ENCODE measurements at places on chromosomes 3 and 15.

- DNase-seq = no peak
Measured at GRCh38 chr15:85579957-85580694, 199.7 kb downstream of the AKAP13 start.

DNA sequence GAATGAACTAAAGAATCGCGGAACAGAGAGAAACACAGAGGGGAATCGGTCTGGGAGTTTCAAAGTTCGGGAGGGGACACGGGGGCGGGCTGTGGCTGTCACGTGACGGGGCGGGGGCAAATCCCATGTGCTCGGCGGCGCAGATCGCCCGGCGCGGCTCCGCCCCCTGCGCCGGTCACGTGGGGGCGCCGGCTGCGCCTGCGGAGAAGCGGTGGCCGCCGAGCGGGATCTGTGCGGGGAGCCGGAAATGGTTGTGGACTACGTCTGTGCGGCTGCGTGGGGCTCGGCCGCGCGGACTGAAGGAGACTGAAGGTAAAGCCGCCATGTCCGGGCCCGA lies at the start of gene EIF4G1:
Gene EIF4G1 (plus strand): TSS at position 244 of the 337 bp plus-strand sequence. CDS start 1,191 bp downstream, outside the sequence.
- peak; percentile 93 for DNase-seq

GRCh38 chr15:59243622-59244021 lies 37.0 kb downstream of the LDHAL6B start:
- DNase-seq = no peak

DNA sequence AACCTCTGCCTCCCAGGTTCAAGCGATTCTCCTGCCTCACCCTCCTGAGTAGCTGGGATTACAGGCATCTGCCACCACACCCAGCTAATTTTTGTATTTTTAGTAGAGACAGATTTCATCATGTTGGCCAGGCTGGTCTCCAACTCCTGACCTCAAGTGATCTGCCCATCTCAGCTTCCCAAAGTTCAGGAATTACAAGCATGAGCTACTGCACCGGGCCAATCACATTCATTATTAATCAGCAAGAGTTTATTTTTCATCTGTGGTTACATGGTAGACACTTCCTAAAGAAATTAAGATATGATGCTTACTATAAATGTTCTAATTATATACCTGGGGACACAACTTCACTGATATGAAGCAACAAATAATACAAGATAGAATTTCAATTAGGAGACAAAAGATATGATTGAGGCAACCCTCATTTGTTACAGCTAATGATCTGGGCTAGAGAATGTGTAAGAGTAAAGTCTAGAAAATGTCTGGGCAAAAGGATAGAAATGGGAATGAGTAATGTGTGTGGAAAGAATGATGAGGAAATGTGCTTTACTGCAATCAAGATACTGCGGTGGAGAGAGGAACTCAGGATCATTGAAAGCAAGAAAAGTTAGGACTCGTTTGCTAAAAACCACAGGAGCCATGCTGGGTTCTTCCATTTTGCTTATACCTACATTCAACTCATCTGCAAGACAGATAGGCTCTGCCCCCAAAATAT lies 366.8 kb downstream of the ZIC1 start:
- peak; percentile 38 for DNase-seq

GRCh38 chr3:42070524-42070923 lies 20.6 kb upstream of the TRAK1 start:
- no peak for DNase-seq

Data from fibroblast of upper back skin (primary cell).